ENCODE measurements at places on chromosomes 5 and 9. TPM values are rescaled to one million over a fixed set of nuclear protein-coding genes. Genes with fewer than 3 reads are reported as not detected.
A peak's percentile ranks its signal among the peaks of the same experiment; 100 is the strongest.

DNA sequence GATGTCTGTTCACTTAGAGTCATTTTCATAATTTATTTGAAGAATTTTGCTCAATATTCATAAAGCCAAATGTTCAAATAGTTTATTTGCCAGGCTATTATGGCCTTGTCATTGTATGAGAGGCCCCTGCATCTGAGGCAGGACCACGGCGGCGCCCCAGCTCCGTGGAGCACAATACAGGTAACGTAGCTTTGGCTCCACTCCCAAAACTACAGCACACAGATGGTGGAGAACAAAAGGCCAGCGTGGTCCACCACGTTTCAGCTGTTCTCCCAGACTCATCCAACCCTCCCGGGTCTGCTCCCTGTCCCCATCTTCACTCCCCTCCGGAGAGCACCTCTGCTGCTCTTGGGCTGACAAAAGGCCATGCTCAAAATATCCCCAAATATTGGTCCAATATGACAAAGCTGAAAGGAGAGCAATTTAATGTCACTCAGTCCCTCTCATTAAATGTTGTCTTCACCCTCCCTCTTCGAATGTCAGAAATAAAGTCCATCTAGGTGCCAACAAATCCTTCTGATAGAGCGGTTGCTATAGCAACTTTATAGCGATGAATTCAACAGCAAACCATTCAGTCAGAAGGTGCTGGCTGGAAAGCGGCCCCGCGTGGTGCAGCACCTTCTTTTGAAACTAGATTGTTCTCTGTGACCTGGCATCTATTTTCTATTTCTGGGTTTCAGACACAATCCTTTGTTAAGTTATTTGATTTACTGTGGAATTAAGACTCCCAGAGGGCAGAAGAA is 504.3 kb downstream of the ARHGEF28 start:
- no peak for DNase-seq

DNA sequence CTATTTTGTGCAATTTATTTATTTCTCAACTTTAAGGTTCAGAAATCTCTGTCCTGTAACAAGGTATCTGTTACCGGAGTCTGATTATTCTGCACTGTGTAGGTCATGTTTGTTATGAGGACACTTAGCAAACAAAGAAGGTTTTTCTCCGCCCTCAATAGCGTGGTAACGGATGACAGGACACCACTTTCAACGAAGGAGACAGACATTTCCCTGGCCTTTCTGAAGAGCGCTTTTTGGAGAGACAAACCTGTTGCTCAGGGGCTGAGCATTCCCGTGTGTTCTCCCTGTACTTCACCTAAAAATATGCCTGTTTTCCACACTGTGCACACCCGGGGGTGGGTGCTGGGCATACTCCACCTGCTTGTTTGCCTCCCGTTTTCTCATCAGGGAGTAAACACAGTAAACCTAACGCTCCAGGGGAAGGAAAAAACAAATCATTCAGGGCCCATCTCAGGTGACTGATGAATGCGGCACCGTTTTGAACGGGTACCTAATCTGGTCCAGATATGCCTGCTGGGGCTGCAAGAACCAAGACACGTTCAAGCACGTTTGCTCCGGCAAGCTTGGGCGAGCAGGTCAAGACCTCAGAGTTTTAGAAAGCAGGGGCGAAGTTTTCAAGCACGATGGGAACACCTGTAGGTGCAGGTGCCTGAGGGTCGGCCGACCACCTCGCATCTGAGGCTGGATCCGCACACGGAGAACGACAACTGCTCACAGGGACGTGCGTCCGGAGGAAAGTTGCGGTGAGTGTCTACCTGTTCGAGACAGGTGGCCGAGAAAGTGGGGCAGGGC is 859 bp downstream of the RETREG1 start:
- DNase-seq: no peak

- no peak for DNase-seq
Observed at GRCh38 chr9:14485366-14485765, 171.4 kb upstream of the NFIB start.

DNA sequence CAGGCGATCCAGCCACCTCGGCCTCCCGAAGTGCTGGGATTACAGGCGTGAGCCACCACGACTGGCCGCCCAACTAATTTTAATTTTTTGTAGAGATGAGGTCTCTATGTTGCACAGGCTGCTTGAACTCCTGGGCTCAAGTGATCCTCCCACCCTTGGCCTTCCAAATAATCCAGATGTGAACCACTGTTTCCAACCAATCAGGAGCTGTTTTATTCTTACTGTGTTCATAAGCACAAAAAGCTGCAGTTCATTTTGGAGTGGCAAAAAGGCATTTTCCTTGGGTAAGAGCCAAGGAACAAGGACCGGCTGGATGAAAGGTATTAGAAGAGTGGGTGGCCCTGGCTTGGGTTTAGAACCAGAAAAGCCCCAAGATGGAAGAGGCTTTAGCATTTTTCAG is 5.2 kb upstream of the SLC27A4 start:
- peak; percentile 28 for DNase-seq

DNA sequence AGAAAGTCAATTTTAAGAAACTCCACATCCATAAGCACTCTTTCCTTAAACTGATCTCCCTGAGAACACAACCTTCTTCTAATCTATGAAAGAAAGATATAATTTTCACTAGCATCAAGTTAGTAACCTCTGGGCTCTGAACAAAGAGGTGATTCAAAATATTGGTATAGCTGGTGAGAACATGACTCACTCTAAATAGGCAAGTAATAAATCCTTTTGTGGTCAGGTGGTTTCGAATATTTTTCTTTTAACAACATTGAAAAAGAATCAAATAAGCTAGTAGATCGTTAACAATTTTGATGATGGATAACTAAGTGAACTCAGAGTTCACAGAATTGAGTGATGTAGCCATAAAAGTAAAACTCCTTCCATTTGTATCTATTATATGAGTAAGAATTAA is 150.6 kb upstream of the IQGAP2 start:
- no peak for DNase-seq

- no peak for DNase-seq
Observed at GRCh38 chr5:179376701-179377420, 31.6 kb upstream of the ADAMTS2 start.

- no peak for DNase-seq
Observed at GRCh38 chr5:40832345-40832744, 2.7 kb downstream of the RPL37 start.

GRCh38 chr9:116935149-116935897 is 248.2 kb downstream of the TRIM32 start:
- DNase-seq: no peak

DNA sequence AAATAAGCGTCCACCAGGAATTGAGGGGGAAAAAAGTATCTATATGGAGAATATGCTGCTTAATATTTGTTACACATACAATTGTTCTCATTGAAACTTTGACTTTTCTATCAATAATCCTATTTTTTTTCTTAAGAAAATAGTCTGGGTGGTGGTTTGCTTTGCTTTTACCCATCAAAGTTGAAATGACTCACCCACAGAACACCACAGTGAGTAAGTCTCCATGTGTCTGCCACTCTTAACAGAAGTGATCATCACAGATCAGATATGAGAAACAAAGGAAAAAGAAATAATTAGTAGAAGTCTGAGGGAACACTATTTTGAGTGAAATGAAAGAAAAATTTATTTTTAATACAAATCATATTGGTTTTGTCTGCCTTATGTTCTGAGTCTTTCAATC is 742.8 kb downstream of the CDH9 start:
- no peak for DNase-seq

GRCh38 chr9:133107245-133107722 is 13.8 kb downstream of the RALGDS start:
- no peak for DNase-seq

- DNase-seq: no peak
Observed at GRCh38 chr9:87541663-87542062, 44.0 kb downstream of the DAPK1 start.

DNA sequence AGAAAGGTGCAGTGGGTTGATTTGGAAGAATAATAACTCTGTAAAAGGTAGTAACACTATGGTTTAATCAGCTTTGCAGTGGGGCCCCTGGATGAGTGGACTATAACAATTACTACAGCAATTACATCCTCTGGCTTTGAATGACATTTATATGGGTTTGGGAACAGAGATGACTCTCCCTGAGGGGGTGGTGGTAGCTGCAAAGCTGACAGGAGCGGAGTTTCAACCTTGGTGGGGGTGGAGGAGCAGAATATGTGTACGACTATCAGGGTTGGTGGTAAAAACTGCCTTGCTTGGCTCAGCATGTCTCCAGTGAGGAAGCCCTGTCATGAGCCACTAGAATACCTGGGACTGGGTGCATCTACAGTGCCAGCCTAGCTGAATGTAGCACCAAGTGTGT is 28.3 kb upstream of the NR3C1 start:
- no peak for DNase-seq

DNA sequence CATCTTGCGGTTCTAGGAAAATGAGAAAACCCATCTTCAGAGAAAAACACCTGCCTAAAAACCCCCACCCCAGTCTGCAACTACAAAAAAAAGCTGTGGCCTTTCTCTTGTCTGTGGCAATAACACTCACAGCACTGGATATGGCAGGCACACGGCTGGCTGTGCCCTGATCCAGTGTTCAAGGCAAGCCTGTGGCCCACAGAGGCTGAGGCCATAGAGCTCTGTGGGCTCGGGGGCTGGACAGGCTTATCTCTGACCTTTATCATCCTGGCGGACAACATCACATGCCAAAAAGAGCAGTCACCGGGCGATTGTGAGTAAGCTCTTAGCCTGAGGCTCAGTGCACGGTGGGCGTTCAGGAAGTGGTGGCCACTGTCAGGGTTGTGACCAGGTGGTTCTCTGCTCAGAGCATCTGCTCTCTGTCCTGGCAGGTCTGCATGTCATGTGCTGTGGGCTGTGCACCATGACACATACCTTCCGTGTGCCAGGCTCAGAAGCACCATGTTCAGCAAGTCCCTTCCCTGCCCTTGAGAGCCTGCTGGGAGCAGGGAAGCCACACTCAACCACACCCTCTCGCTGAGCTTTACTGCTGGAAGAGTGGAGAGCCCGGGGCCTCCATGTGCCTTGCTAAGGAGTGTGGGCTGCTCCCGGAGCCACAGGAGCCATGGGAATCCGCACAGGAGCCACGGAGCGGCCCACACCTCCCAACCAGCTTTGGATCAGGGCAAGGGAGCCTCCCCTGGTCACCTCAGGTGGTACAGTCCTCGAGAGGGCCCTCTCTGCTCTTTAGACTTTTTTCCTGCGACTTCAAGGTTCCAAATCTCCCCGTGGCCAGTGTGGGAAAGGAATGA is 34.6 kb upstream of the WDR38 start:
- DNase-seq: no peak

DNA sequence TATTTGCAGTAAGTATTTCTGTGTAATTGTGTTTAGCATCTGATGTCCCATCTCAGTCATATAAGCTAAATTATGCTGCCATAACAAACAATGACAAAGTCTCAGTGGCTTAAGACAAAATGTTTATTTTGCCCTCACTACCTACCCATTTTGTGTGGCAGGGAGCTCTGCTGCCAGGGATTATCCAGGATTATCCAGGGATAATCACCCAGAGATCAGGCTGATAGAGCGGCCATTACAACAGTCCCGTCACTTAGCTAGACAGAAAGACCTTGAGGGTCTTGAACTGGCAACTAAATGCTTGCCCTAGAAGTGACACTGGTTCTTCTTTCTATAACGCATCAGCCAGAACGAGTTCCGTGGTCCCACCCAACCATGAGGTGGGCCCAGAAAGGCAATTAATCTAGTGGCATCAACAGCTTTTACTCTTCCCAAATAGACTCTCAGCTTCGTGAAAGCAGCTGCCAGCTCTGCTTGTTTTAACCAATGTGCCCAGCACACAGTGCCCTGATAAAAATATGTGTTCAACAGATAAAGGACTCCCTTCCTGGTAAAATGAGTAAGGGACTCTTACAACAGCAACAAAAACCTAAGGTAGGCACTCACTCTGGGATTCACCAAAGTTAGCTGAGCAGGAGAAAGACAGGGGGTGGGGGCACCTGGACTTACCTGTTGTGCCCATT is 22.8 kb downstream of the CCDC69 start:
- no peak for DNase-seq

- DNase-seq: no peak
Observed at GRCh38 chr9:122392284-122392683, 21.5 kb downstream of the PTGS1 start.

Gene PDE4D
- polyA plus RNA-seq: 22.0 TPM

Gene GRXCR2
- polyA plus RNA-seq: not detected

Gene CYLC2
- polyA plus RNA-seq: not detected

Gene EXD3
- polyA plus RNA-seq: 22.0 TPM

Gene AIF1L
- polyA plus RNA-seq: 49.5 TPM

Gene NEURL1B
- polyA plus RNA-seq: 31.2 TPM

Gene BBLN
- polyA plus RNA-seq: 30.8 TPM

Measured in right lung (tissue), 10 donors.